ENCODE measurements at places on chromosomes 12 and 14.

- peak; percentile 91 for DNase-seq
These were observed 128.5 kb downstream of the HMGA2 start for GRCh38 chr12:65952737-65953209.

GRCh38 chr12:118034429-118035189 lies 18.1 kb downstream of the RFC5 start:
- DNase-seq: peak; percentile 64

GRCh38 chr12:93602897-93603668 lies 30.6 kb downstream of the SOCS2 start:
- no peak for DNase-seq

- DNase-seq: peak; percentile 92
These were observed 13.3 kb upstream of the PITPNM2 start for GRCh38 chr12:123164222-123164621.

- DNase-seq: no peak
These were observed 614.8 kb downstream of the DIO2 start for GRCh38 chr14:79596551-79596950.

- DNase-seq: no peak
These were observed 194.9 kb upstream of the SYT10 start for GRCh38 chr12:33634544-33634943.

- no peak for DNase-seq
These were observed 28.8 kb downstream of the ATXN2 start for GRCh38 chr12:111570084-111570961.

- no peak for DNase-seq
These were observed 81.7 kb upstream of the CCDC91 start for GRCh38 chr12:28108599-28108998.

DNA sequence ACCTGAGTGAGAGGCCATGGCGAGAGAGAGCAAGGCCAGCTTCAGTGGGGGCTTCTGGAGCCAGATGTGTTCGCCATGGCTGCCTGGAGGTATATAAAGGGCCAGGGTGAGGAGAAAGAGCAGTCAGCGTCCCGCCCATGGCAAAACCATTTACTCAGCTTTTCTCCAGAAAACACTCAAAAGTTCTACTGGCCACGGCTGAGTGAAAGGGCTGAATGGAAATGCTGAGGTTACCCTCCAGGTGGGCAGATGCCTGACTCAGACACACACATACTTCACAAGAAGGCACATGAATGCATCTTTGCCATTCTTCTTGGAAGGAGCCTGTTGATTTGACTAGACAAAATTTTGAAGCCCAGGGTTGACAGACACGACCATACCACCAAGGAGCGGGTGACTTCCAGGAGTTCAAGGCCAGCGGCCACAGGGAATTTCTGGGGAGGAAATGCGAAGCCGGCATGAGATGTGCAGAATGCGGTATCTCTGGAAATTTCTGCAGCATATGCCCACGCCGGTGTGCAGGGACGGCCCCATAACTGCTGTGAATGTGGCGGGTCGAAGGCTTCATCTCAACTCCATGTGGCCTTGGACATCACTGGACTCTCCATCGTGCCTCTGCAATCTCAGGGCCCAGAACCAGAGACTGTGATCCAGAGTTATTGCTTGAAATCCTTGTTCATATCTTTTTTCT lies at the start of gene IL31:
Gene IL31 (minus strand): TSS at position 67 of the 691 bp plus-strand sequence. CDS start 49 bp downstream, at position 18.
- DNase-seq: no peak

DNA sequence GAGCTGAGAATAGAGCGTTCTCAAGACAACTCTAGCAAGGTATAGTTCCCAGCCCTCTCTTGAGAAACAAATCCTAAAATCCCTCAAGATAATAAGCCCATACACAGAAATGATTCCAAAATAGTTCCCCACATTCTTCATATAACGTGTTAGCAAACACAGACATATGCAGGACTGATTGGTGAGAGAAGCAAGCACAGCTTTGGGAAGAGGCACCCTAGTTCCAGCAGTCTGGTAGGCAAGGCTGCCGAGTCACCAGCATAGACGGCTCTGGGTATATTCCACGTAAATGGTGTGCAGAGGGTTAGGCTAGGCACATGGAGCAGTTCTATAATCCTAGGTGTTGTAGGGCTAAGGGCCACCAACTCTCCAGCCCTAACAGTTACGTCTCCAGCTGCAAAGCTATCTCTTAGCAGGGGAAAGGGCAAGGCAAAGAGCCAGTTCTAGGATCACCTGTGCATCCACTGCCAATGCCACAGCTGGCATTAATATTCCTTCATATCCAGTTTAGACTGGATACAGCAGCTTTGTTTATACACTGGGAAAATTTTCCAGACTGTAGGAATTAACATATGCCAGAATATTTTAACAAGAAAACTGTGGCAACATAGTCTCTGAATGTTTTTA lies 52.9 kb downstream of the SH2B3 start:
- no peak for DNase-seq

DNA sequence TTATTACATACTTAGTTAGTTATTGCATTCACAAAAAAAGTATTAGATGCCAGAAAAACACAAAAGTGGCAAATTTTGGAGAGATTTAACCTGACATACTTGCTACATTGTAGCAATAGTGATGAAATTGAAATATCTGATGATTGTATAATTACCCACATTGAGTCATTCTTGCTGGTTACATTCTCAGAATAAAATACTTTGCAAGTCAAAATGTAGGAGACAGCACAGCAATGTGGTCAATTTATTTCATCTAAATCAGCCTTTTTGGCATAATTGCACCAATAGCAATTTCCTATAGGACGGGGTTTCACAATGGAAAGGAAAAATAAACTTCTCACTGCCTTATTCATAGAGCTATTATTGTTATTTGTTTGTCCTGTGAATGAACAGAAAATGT lies 125.0 kb upstream of the ETV6 start:
- no peak for DNase-seq

DNA sequence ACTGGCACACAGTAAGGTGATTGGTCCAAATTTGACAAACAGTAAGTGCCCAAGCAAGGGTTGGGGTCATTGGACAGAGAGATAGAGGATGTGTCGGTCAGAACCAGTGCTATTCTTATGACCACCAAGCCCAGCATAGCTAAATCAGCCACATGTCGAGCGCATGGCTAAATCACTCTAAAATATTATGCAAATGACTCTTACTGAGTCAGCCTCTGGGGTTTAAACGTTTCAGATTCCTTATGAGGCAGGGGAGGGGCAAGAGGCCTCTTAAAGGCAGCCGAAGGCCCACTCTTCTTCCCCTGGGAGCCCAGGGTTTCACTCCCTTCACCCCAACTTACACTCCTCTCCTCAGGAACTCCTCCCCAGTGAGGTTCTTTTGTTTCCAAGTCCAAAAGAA lies 603 bp upstream of the ENDOU start:
- no peak for DNase-seq

- DNase-seq: no peak
These were observed 102.0 kb downstream of the PRMT8 start for GRCh38 chr12:3592856-3593625.

All from Caki2 (cell line).